ENCODE measurements at places on chromosomes 5 and 9.

GRCh38 chr9:100589582-100589981 is 11.7 kb downstream of the CAVIN4 start:
- DNase-seq: no peak

GRCh38 chr5:76427206-76428140 is 24.4 kb downstream of the IQGAP2 start:
- no peak for DNase-seq

- DNase-seq: no peak
Measured at GRCh38 chr5:126462239-126463014, 39.2 kb downstream of the GRAMD2B start.

- no peak for DNase-seq
Measured at GRCh38 chr5:43619380-43619779, 16.4 kb downstream of the NNT start.

GRCh38 chr9:21564175-21564574 is 82.1 kb upstream of the IFNE start:
- no peak for DNase-seq

- DNase-seq: no peak
Measured at GRCh38 chr5:100838048-100838473, 65.0 kb downstream of the ST8SIA4 start.

GRCh38 chr9:131606896-131607567 is 61.7 kb downstream of the PRRT1B start:
- no peak for DNase-seq

DNA sequence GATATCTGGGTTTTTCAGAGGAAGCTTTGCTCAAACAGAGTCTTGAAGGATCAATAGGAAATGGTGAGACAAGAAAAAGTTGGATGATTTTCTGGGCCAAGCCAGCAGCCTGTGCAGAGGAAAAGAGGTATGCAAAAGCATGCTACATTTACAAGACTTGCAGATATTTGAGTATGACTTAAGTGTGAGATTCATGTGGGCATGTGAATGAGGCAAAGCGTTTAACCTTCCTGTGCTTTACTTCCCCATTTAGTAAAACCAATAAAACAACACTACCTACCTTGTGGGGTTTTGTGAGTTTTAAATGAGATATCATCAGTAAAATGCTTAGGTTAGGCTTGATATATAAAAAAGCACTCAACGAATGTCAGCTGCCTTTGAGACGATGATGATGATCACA is 58.1 kb downstream of the PIP5K1B start:
- no peak for DNase-seq

DNA sequence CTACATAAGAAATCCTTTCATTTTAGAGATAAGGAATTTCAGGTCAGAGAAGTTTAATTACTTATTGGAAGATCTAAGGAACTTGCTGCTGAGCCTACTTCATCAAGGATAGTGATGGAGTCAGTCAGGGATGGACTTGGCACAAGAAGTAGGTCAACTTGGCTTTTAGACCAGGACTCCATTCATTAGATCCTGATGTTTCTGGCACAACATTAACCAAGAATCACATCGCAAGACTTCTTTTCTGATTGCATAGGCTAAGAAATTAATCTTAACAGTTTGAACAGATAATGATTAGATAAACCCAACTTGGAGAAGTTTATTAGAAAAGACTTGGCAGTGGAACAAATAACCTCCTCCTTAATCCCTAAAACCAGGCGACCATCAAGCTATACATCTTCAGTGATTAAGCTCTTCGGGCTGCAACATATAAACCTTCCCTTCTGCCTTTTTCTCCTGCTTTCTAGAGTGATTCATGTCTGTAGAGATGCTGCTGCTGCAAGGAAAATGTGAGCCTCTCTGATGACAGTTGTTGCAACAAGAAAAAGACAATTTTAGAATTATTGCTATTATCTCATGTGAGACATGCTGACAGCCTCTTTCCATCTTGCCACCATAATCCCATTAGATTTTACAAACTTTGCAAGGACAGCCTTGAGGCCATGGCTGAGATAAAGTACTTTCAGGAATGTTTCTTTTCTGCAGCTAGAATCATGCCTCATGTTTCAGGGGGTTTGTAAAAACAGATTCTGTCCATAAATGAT is 207.9 kb upstream of the SLC27A6 start:
- DNase-seq: no peak

GRCh38 chr5:40499518-40500273 is 180.0 kb upstream of the PTGER4 start:
- DNase-seq: no peak

GRCh38 chr9:70409800-70410199 is 4.7 kb downstream of the KLF9 start:
- DNase-seq: no peak
